ENCODE measurements at places on chromosomes 5 and 9. TPM values are rescaled to one million over a fixed set of nuclear protein-coding genes. Genes with fewer than 3 reads are reported as not detected.

DNA sequence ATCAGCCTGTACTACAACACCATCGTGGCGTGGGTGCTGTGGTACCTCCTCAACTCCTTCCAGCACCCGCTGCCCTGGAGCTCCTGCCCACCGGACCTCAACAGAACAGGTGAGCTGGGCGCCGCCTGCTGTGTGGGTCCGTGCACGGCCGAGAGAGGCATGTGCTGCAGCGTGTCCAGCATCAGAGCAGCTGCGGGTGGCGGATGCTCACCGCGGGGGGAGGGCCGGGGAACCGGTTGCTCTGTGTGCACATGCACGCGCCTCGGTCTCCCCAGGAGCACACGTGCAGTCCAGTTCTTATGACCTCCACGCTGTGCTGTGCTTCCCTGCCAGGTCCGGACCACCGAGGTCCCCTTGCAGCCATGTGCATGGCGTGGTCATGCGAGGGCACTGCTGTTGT lies 7.6 kb downstream of the SLC6A18 start:
- no peak for DNase-seq

GRCh38 chr5:149320791-149321330 lies 24.4 kb upstream of the GRPEL2 start:
- peak; percentile 94 for DNase-seq

USP20 gene
- 41.0 TPM for total RNA-seq

GRCh38 chr5:174355208-174355612 lies 309.7 kb downstream of the NSG2 start:
- DNase-seq, result no peak

FAXDC2 gene
- 91.0 TPM for total RNA-seq

DNA sequence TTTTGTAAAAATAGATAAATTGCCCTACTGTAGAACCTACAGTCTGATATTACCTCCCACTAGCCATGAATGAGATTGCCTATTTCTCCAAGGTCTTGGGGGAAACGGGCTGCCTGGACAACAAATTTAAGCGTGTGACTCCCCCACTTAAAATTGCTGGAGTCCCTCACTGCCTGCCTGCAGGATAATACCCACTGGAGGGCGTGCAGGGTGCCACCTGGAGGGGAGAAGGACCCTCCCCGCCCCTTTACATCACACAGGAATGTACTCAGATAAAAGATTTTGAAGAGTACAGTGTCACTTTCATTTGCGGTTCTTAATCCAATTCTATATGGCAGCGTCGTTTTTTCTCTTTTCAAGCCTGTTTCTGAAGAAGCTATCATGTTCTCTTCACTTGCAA lies 6.2 kb upstream of the TRIM7 start:
- DNase-seq, result no peak

ERAP2 gene
- total RNA-seq, result 12.9 TPM

LCN1 gene
- total RNA-seq, result not detected

OTULINL gene
- total RNA-seq, result 9.9 TPM

DNA sequence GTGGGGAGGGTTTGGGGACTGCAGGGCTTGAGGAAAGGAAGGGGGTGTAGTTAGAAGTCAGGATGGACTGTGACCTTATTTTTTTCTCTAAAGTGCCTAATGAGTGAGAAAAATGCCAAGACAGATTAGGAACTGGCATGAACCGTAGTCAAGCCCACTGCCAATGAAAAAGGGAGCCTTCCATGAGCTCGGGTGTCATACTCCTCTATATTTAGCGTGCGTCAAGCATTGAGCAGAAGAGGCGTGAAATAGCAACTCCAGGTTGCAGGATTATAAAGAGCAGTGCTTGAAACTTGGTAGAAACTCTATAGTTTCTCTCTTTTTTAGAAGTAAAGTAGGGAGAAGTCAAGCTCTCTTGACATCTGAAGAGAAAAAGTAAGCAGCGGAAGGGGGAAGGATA lies 1.8 kb downstream of the SGCD start:
- no peak for DNase-seq

DNA sequence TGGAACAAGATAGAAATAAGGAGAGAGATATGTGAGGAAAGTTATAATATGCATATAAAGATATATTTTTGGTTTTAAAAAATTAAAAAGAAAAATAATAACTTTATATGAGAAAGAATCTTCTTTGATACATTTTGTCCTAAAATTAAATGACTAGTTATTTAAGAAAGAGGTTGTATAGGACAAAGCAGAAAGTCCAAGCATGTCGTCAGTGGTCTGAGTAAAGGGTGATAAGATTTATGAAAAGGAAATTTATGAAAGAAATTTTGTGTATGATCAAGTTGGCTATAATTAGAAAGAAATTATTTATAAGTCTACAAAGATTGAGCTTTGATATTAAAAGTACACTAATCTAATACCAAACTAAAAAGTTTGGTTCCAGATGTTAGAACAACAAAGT lies 32.0 kb downstream of the GTF3C4 start:
- DNase-seq, result no peak
